ENCODE measurements at places on chromosomes 16 and 17. TPM values are rescaled to one million over a fixed set of nuclear protein-coding genes. Genes with fewer than 3 reads are reported as not detected.

- H3K4me1 ChIP-seq, result peaks cover 20% of the 10 kb centered on the region
- H3K4me3 ChIP-seq, result no peak overlapping the region
- peaks cover 79% of the 10 kb centered on the region for H3K27me3 ChIP-seq
- H3K27ac ChIP-seq, result no peak overlapping the region
- no peaks in the 10 kb centered on the region for H3K36me3 ChIP-seq
Observed at GRCh38 chr17:38601539-38602351, 4.0 kb downstream of the SRCIN1 start.

The CBFA2T3 gene
- 15.5 TPM for polyA plus RNA-seq

The ZG16 gene
- not detected for polyA plus RNA-seq

The MT1F gene
- 2.0 TPM for polyA plus RNA-seq

- no peak overlapping the region for H3K27ac ChIP-seq
- H3K4me3 ChIP-seq, result no peak overlapping the region
- no peaks in the 10 kb centered on the region for H3K27me3 ChIP-seq
- DNase-seq, result no peak
- H3K4me1 ChIP-seq, result no peaks in the 10 kb centered on the region
Observed at GRCh38 chr16:83472776-83473501, 334.8 kb upstream of the HSBP1 start.

DNA sequence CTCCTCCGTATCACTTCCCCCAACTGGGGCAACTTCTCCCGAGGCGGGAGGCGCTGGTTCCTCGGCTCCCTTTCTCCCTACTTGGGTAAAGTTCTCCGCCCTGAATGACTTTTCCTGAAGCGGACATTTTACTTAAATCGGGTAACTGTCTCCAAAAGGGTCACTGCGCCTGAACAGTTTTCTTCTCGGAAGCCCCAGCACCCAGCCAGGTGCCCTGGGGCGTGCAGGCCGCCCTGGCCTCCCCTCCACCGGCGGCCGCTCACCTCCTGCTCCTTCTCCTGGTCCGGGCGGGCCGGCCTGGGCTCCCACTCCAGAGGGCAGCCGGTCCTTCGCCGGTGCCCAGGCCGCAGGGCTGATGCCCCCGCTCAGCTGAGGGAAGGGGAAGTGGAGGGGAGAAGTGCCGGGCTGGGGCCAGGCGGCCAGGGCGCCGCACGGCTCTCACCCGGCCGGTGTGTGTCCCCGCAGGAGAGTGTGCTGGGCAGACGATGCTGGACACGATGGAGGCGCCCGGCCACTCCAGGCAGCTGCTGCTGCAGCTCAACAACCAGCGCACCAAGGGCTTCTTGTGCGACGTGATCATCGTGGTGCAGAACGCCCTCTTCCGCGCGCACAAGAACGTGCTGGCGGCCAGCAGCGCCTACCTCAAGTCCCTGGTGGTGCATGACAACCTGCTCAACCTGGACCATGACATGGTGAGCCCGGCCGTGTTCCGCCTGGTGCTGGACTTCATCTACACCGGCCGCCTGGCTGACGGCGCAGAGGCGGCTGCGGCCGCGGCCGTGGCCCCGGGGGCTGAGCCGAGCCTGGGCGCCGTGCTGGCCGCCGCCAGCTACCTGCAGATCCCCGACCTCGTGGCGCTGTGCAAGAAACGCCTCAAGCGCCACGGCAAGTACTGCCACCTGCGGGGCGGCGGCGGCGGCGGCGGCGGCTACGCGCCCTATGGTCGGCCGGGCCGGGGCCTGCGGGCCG is 1.6 kb downstream of the HIC1 start:
- DNase-seq, result peak; percentile 61
- H3K27ac ChIP-seq, result peak overlapping the region; percentile 75
- H3K4me1 ChIP-seq, result peaks cover 51% of the 10 kb centered on the region
- peaks cover 48% of the 10 kb centered on the region for H3K27me3 ChIP-seq

DNA sequence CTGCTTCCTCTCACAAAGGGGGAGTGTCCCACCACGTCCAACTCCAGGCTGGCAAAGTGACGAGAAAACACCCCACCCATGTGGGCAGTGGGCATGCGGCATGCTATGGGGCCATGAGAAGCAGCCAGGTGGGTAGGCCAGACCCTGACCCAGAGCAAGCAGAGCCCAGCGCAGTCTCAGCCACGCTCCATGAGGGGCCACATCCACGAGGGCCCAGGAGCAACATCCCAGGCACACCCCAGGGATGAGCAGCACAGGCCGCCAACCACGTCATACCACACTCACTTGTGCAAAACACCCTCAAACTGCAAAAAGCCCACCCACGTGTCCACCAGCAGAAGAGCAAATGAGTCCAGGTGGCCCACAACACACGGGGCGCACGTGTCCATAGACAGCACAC is 117.0 kb downstream of the ZNF778 start:
- H3K27ac ChIP-seq, result peak overlapping the region; percentile 67
- H3K4me3 ChIP-seq, result no peak overlapping the region
- DNase-seq, result no peak
- H3K27me3 ChIP-seq, result no peaks in the 10 kb centered on the region
- no peaks in the 10 kb centered on the region for H3K36me3 ChIP-seq
- peaks cover 44% of the 10 kb centered on the region for H3K4me1 ChIP-seq

DNA sequence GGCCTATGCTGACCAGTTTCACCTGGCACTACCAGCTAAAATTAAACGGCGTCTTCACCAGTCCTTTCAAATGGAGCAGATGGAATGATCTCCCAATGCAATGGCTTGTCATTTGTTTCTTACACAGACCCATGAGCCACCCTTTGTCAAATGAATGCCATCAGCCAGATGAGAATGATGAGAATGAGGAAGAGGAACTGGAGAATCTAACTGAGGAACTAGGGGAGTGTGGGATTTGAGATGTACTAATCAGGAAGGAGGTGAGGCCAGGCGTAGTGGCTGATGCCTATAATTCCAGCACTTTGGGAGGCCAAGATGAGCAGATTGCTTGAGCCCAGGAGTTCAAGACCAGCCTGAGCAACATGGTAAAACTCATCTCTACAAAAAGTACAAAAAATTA is 116.4 kb downstream of the HS3ST3A1 start:
- H3K36me3 ChIP-seq, result no peaks in the 10 kb centered on the region
- H3K4me1 ChIP-seq, result no peaks in the 10 kb centered on the region
- no peak overlapping the region for H3K27ac ChIP-seq
- no peak for DNase-seq

The HBA1 gene
- 3,990 TPM for polyA plus RNA-seq

- no peak overlapping the region for H3K27ac ChIP-seq
- peak overlapping the region; percentile 83 for H3K4me3 ChIP-seq
- H3K4me1 ChIP-seq, result peaks cover 63% of the 10 kb centered on the region
- H3K27me3 ChIP-seq, result peaks cover 22% of the 10 kb centered on the region
Observed at GRCh38 chr17:39701784-39702422, 2.0 kb downstream of the ERBB2 start.

DNA sequence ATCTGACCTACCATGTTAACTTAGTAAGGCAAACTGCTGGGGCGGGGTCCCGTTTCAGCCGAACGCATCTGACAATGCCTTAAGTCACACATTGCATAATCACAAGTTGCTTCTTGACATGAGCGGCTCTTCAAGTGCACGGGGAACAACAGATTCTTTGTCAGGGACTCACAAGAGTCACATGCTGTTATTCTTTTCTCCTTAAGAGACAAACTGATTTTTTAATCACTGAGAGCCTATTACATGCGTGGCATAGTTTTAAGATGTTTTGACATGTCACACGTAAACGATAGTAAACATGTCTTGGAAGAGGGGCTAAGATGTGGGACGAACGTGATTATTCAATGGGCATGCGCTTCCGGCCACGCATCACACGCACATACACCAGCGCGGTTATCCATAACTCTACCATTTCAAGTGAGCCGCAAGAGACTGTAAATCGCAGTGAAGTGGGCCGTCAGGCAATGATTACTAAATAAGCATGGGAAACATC is 63.4 kb downstream of the ADCY9 start:
- H3K4me1 ChIP-seq, result peaks cover 25% of the 10 kb centered on the region
- H3K27ac ChIP-seq, result peak overlapping the region; percentile 91
- peak; percentile 36 for DNase-seq
- no peak overlapping the region for H3K4me3 ChIP-seq
- H3K36me3 ChIP-seq, result peaks cover 4% of the 10 kb centered on the region

DNA sequence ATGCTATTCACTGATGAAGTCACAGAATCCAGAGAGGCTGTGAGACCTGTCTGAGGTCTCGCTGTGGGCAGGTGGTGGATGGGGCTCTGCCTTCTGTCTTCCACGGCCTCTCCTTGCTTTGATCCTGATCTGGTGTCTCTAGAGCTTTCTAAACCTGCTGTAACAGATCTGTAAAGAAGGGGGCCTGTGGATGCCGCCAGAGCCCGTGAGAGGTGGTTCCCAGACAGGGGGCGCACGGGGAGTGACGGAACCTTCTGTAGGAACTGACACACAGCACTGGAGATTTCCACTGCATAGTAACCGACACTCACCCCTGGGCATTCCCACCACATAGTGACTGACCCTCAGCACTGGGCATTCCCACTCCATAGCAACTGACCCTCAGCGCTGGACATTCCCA is 16.0 kb downstream of the CBFA2T3 start:
- peaks cover 20% of the 10 kb centered on the region for H3K4me1 ChIP-seq
- peaks cover 20% of the 10 kb centered on the region for H3K27me3 ChIP-seq
- no peaks in the 10 kb centered on the region for H3K36me3 ChIP-seq
- H3K4me3 ChIP-seq, result no peak overlapping the region
- no peak for DNase-seq
- H3K27ac ChIP-seq, result no peak overlapping the region

The TPSB2 gene
- polyA plus RNA-seq, result 1.5 TPM

The C1QTNF8 gene
- not detected for polyA plus RNA-seq

- H3K4me1 ChIP-seq, result peaks cover 8% of the 10 kb centered on the region
- no peaks in the 10 kb centered on the region for H3K27me3 ChIP-seq
- peaks cover 44% of the 10 kb centered on the region for H3K36me3 ChIP-seq
Observed at GRCh38 chr16:23691483-23692189, 12.9 kb downstream of the PLK1 start.

GRCh38 chr17:39781031-39781860 is 43.5 kb downstream of the GRB7 start:
- H3K4me3 ChIP-seq, result no peak overlapping the region
- H3K27ac ChIP-seq, result no peak overlapping the region
- H3K4me1 ChIP-seq, result no peaks in the 10 kb centered on the region
- DNase-seq, result no peak
- peaks cover 17% of the 10 kb centered on the region for H3K27me3 ChIP-seq

- DNase-seq, result peak; percentile 71
- H3K36me3 ChIP-seq, result no peaks in the 10 kb centered on the region
- H3K4me1 ChIP-seq, result peaks cover 23% of the 10 kb centered on the region
- peaks cover 13% of the 10 kb centered on the region for H3K27me3 ChIP-seq
Observed at GRCh38 chr16:87203060-87203656, 114.0 kb downstream of the C16orf95 start.

The CBX4 gene
- 10.8 TPM for polyA plus RNA-seq
